ENCODE measurements at places on chromosomes 11 and 22.
A peak's percentile ranks its signal among the peaks of the same experiment; 100 is the strongest.

DNA sequence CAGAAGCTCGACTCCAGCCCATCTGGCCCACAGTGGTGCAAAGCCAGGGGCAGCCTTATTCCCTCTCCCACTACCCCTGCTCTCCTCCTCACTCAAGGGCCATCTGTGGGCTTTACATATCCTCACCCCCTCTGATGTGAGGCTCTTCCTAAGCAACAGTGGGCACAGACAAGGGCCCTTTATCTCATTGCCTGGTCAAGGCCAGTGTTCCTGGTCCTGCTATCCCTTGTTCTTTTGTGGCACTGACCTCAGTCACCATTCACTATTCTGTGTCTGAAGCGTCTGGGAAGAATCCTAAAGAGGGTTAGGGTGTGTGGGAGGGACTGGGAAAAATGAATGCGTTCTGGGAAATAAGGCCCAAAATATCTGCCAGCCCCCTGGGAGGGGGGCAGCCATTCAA lies 7.3 kb downstream of the DNAL4 start:
- DNase-seq: no peak

DNA sequence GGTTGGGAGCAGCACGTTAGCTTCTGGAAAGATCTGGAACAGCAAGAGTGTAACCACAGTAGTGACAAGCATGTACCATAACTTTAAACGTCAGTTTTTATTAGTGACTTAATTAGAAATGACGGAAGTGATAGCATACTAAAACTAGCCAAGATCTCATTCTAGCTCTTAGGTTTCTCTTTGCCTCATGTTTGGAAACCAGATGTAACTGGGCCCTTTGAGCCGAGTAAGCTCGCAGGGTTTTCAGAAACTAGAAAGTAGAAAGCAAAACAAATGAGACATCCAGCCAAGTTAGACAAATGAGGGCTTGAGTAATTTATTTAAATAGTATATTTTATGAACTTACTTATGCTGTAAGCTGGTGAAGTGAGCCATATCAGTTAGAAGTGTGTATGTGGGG lies 40.2 kb upstream of the SLC5A12 start:
- DNase-seq: no peak

DNA sequence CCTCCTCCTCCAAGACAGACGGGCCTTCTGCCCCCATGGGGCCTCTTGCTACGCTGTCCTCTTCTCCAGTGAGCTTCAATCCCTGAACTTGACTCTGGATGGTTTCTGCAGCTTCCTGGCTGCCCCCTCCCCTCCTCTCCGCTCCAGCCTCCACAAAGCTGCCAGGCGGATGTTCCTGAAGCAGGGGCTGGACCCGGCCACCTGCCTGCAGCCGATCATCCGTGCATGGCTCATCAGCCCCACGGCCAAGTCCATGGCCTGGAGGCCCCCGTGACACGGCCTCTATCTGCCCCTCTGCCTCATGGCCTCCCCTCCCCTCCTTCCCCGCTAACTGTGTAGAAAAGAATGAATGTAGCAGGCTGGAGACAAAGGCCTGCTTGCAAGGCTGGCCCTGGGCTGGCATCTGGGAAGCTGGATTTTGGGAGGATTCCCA lies 6.8 kb upstream of the SUN2 start:
- no peak for DNase-seq

- DNase-seq: no peak
Measured at GRCh38 chr11:2794046-2794967, 91.3 kb downstream of the CDKN1C start.

GRCh38 chr11:17350455-17351171 lies 987 bp upstream of the NCR3LG1 start:
- DNase-seq: no peak

DNA sequence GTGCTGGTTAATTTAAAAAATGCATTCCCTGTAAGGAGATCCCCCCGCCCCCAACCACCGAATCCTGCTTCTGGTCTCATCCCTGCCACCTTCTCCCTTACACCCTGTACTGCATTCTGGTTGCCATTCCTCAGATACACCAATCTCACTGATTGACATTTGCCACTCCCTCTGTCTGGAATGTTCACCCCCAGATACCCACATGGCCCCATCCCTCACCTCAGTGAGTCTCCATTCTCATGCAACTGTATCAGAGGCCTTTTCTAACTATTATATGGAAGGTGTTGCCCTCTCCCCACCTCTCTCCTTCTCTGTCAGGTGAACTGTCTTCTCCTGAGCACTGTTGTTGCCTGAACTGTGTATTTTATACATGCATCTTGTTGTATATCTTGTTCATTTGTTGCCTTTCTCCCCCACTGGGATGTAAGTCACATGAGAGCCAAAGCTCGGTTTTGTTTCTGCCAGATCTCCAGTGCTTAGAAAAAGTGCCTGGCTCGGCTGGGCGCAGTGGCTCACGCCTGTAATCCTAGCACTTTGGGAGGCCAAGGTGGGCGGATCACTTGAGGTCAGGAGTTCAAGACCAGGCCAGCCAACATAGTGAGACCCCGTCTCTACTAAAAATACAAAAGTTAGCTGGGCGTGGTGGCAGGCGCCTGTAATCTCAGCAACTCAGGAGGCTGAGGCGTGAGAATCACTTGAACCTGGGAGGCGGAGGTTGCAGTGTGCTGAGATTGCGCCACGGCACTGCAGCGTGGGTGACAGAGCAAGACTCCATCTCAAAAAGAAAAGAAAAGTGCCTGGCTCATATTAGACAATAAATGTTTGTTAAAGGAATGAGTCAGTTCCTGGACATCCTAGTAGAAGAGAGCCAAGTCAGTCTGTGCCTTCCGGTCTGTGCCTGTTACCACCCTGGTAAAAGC lies 61.0 kb downstream of the TNRC6B start:
- DNase-seq: peak; percentile 85

DNA sequence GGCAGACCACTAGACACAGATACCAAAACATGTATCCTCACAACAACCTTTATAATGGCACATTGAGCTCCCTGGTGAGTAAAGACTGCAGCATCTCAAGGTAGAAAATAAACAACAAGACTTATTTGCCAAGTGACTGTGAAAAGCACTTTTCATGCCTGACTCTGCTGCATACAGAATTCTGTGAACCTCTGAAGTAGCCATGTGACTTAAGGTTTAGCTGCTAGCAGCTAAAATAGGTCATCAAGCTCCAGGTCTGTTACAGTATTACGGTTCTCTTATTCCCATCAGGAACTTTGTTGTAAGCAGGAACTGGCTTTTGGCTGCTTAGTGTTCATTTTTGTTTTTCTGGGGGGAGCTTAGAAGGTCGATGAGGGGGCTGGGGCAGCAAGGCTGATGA lies 139.4 kb downstream of the PAX6 start:
- no peak for DNase-seq

DNA sequence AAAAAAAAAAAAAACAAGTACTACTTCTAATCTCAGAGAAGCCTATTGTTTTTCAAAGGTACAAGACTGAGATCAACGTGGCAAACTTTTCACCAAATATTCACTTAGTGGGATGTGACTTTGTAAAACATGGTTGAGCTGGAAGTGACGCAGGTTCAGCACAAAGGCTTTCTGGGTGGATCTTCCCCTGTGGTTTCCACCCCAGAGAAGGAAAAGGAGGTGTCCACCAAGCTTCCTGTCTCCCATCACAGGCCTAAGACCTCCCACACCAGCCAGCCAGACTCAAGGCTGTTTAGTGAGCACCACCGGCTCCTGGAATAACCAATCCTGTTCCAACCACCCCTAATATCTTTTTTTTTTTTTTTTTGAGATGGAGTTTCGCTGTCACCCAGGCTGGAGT lies 5.7 kb downstream of the TMEM184B start:
- peak; percentile 89 for DNase-seq

DNA sequence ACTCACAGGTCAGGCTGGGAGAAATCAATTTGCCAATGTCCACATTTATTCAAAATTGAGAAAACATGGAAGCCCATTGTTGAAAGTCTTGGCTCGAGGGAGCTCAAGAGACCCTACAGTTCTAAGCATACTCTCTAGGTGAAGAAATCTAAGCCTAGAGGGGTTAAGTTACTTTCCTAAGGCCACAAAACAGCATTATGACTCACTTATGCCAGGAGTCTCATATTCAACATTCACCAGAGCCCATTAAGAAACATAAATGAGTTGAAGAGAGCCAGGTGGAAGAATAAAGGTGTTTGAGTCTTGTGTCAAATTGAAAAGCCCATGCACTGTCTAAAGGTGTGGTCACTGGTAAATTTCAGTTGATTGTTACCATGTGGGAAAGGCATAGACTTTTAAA lies 108.1 kb downstream of the INSC start:
- DNase-seq: no peak

DNA sequence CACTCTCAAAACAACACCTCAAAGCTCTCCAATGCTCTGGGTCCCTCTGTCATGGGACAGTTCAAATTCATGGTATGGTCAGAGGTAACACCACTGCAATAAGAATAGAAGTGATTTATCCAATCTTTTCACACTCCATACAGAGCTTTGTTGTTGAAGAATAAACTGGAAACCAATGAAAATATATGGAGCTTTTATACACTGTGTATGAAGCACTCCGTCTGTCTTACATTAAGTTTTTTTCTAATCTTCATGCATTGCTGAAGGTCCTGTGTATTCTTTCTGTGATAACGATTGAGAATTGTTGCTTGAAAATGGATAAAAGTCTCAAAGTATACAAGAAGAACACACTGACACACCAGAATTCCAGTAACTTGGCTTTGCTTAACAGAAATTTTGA lies 603.7 kb upstream of the LUZP2 start:
- no peak for DNase-seq

- DNase-seq: no peak
Measured at GRCh38 chr11:93520726-93521509, 22.3 kb downstream of the SMCO4 start.

GRCh38 chr22:49469896-49470740 lies 357.6 kb downstream of the BRD1 start:
- DNase-seq: no peak

GRCh38 chr11:82494988-82495432 lies 238.7 kb downstream of the FAM181B start:
- DNase-seq: no peak

- peak; percentile 64 for DNase-seq
Measured at GRCh38 chr22:17830043-17830961, 56.0 kb upstream of the BID start.

DNA sequence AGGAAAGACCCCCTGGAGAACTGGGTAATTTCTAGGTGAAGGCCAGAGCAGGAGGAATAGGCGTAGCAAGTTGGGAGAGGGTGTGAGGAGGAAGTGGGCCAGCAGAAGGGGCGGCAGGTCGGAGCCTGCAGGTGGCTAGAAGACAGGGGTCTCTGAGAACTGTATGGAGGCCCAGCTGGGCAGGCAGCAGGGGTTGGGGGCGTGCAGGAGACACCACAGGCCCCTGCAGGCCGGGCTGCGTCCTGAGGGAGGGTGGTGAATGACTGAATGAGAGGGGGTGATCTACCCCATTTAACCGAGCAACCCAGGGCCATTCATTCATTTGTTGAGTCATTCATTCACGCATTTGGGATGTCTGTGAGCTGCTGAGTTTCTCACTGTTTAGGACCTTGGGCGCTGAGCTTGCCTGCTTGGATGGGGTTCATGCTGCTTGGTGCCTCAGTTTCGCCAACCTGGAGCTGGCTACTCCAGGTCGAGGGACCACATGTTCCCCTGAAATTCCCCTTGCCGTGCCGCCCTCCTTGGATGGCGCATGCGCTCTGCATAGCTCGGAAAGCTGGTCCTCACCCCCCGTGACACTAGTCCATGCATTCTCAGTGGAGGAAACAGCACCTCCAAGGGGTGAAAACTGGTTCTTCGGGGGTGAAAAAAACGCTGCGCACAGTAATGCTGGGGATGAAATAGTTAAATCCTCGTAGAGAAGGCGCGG lies 15.6 kb downstream of the MPPED1 start:
- DNase-seq: no peak

DNA sequence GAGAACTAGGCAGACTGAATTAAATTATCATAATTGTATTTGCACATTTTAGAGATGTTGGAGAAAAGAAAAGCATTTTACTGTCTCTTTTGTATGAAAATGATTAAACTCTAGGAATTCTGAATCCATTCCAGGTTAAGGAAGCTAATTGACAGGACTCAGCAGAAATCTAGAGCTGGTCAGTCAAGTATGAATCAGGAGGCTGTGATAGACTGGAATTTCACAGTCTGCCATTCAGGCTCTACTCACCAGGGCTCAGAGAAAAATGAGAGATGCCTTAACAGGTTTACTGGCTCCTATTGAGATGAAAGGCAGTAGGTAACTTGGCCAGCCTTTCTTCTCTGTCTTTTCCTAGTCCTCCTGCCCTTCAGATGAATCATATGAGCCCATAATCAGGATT lies 693.9 kb upstream of the CHORDC1 start:
- DNase-seq: no peak

DNA sequence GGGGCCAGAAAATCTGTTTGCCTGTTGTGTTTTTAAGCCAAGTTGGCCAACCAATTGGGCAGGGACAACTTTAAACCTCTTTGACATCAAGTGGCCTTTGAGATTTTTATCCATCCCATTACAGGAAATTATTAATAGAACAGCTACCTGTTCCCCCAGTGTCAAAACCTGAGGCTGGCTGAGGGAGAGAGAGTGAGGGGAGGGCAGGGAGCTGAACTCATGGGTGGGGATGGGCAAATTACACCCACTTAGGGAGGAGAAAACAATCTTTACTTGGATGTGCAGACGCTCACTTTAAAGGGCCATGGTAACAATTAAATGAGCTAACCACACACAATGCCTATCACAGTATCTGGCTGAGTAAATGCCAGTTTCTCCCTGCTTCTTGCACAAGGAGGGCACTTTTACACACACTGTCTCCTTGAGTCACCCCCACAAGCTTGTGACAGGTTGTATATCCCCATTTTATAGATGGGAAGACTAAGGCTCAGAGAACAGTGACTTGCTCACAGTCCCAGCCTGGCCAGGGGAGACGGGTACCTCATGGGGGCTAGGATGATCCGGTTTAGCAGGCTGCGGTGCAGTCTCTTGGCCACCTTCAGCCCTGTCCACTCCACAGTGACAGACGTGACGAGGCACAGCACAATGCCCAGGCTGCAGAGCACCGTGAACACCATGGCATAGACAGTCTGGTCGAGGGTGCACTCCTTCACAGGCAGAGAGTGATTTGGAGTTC lies 17.8 kb upstream of the KCNJ11 start:
- no peak for DNase-seq

DNA sequence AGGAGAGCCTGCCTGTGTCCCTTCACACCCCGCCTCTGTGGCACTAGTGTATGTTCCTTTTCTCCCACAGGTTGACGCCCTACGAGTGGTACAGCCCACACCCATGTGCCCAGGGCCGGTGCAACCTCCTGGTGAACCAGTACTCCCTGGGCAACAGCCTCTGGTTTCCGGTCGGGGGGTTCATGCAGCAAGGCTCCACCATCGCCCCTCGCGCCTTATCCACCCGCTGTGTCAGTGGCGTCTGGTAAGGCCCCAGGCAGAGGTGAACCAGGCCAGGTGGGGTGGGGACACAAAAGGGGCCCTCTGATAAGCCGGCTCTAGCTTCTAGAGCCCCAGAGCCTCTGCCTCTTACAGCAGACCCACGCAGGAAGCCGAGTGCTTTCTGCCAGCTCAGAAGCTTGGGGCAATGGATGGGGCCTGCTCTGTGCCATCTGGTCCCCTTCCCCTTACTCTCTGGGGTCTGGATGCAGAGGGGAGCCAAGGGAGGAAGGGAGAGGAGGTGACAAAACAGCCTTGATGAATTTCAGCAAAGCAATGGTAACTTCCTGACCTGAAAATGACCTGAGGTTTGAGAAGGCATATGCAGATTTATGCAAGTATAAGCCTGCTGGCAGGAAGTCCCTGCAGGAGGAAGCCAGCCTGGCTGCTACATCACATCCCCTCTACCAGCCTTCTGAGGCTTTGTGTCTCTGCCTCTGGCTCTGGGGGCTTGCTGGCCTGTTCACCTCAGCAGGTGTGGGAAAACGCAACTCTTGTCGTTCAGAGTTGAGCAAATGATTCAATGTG lies 67.0 kb upstream of the TBCEL start:
- DNase-seq: no peak

- DNase-seq: peak; percentile 12
Measured at GRCh38 chr11:37916331-37916730, 1318.3 kb upstream of the RAG2 start.

- no peak for DNase-seq
Measured at GRCh38 chr22:19195796-19196731, 17.5 kb upstream of the SLC25A1 start.

Data from amniotic epithelial cell (primary cell).